ENCODE measurements at places on chromosomes 16 and 17.

- DNase-seq: no peak
Observed at GRCh38 chr16:1262846-1263221, 7.0 kb downstream of the TPSD1 start.

DNA sequence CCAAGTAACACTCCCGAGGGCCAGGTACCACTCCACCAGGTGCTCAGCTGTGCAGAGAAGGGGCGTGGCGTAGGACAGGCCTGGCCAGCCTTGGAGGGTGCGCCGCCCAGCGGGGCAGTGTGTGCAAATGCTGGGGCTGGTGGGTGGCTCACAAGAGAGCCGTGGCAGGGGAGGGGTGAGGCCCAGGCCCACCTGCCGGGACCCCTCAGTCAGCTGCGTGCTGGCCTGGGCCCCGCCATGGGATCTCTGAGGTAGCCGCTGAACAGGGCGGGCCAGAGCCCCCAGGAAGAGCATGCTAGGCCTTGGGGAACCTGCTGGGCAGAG lies 8.8 kb downstream of the TPSG1 start:
- DNase-seq: no peak

GRCh38 chr17:75096082-75096625 lies 8.4 kb downstream of the SLC16A5 start:
- DNase-seq: peak; percentile 70

DNA sequence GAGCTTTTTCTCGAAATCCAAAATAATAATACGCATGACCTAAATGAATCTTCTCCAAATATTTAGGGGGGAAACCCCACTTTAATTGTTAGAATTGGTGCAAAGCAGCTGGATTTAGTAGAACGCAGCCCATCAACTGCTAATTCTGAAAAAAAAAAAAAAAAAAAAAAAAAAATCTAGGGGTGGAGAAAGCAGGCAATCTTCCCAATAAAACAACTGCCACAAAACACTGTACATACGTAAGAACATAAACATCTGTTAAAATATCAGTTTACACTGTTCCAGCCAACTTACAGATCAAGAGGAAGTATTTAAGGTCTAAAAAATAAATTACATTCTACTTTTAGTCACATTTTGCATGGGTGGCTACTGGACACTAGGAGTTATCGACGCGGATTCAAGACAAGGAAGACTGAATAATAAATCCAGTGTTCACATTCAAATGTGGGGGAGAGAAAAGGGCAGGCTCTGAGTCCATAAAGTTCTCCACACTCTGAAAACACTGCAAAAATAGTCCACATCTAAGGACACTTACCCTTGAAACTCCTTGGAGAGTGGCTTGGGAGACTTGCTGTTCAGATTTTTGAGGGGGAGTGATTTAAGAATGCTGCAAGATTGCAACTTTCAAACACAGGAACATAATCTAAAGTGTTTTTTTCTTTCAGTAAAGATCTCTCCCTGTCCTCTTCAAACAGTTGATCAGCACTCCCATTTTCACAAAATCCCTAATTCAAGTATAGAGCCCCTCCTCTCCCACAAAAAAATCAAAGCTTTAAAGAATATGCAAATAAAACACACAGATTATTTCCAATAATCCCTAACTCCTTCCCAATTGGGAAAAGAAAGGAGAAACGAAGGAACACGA lies 1.3 kb downstream of the APPBP2 start:
- DNase-seq: peak; percentile 45

GRCh38 chr17:3986939-3987335 lies 22.7 kb upstream of the ATP2A3 start:
- no peak for DNase-seq

DNA sequence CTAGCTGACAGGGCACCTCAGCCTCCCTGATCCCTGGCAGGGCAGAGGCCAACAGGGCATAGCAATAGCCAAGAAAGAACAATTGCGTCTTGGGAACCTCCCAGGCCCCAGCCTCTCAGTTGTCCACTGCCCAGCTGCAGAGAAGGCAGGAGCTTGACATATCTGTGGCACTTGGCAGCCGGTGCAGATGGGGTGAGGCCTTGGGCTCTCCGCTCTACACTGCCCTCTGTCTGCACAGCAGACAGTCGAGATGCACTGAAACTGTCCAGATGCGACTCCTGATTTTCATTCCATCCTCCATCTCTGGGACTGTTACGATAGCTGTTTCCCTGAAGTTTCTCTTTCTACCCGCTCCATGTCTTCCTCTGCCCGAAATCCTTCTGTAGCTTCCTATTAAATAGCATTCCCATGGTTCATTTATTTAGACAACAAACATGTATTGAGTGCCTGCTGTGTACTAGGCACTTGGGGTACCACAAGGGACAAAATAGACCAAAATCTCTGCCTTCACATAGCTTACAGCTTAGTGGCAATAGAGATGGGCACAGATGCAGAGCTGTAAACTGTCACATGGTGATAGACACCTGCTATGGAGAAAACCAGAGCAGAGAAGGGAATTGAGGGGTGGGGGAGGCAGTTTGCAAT lies 3.3 kb downstream of the POLR3E start:
- DNase-seq: peak; percentile 66
